ENCODE measurements at places on chromosomes 16 and 17. TPM values are rescaled to one million over a fixed set of nuclear protein-coding genes. Genes with fewer than 3 reads are reported as not detected.

- no peak for DNase-seq
Measured at GRCh38 chr17:32865141-32865540, 11.8 kb downstream of the MYO1D start.

DNA sequence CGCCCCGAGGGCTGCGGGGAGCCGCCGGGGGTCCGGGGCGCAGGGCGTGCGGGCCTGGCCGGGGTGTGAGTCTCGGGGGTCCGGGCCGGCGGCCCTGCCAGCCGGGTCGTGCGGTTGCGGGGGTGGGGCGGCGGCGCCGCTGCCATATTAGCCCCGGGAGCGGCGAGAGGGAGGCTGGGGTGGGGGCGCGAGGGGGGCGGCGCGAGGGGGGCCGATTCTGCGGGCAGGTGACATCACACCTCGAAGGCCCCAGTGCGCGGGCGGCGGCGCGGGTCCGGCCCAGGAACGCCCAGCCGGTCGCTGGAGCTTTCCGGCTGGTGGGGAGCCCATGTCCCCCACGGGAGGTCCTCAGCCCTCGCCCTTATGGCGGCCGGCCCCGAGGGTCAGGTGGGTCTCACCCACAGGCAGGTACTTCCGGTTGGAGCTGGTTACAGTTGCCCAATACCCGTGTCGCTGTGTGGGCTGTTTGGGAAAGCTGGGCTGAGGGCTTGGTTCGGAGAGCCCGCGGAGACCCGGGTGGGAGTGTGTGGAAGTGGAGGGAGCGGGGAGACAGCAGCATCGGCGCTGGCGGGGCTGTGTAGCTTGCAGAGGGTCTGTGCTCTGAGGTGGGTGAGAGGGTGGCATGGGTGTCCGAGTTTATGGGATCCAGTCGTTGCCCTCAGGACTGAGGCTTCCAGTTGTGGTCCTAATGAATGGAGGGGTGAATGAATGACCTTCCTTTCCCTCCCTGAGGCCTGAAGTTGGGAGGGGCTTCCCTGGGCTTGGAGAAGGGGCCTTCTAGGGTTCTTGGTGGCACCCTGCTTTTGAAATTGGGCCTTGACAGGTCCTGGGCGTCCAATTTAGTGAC, 804 bp downstream of the ATP6V0C start:
- DNase-seq, result no peak

GRCh38 chr16:49914657-49915056, 58.7 kb upstream of the ZNF423 start:
- DNase-seq, result no peak

DNA sequence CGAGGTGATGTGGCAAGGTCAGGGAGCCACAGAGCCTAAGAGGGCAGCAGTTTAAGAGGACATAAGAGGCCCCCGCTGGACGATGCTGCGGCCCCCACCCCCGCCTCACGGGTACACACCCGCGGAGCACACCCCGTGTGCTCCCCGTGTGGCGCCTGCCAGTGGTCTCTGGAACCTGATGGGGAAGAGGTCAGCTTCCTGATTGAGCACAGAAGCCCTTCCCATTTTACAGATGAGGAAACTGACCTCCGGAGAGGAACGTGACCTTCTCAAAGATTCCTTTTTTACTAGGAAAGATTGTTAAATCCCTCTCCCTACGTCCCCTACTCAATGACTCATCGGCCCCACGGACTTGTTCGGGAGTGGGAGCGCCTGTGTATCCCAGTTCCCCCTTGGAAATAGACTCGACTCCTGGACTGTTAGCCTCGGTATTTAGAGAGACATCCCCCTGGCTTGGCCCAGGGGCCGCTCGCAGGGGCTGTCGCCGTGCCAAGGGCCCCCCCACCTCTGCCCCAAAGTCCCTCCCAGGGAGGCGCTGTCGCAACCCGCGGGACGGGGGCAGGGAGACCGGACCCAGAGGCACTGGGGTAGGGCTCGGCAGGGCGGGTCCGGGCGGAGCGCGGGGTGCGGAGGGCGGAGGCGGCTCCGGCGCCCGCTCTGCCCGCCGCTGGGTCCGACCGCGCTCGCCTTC, at the start of gene ABCC3:
TSS of gene ABCC3 (plus strand) at position 658 of the 691 bp plus-strand sequence. CDS start 56 bp downstream, outside the sequence.
- no peak for DNase-seq

GRCh38 chr16:56607109-56607618, 1.2 kb upstream of the MT2A start:
- no peak for DNase-seq

DNA sequence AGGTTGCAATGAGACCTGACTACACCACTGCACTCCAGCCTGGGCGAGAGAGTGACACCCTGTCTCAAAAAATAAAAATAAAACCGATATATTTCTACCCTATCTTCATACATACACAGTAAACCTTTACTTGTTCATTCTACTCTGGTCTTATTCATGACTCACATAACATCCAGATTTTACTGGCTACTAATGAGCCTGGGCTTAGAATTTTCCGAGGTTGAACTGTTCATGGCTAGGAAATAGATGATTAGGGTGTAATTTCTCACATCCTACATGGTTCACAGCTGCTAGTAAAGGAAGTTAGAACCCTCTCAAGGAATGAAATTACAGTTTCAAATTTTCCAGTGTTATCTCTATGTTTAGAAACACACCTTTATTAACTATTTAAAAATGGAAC, 14.7 kb downstream of the GSPT1 start:
- no peak for DNase-seq

GRCh38 chr17:82236142-82236971, 7.5 kb downstream of the SLC16A3 start:
- DNase-seq, result no peak

DNA sequence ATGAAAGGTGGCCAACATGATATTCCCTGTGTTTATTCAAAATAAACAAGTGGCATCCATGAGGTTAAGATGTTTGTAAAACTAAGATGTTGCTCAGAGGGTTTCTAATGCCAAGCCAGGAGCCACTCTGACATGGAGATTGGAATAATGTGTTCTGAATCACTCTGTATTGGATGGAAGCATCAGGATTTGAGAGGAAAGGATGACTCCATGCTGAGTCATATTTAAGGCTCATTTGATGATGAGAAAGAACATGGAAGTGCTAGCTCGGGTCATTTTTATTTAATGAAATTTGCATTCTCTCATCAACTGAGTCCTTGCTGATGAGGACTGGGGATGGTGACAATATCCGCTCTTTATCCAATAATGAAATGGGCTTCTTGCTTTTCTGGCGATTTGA, 6.2 kb downstream of the VAT1L start:
- no peak for DNase-seq

The ABI3 gene
- total RNA-seq, result 3.0 TPM

The ABCA8 gene
- total RNA-seq, result 107 TPM

All from urinary bladder (tissue), 4 donors.